ENCODE measurements at places on chromosomes 4 and X.

DNA sequence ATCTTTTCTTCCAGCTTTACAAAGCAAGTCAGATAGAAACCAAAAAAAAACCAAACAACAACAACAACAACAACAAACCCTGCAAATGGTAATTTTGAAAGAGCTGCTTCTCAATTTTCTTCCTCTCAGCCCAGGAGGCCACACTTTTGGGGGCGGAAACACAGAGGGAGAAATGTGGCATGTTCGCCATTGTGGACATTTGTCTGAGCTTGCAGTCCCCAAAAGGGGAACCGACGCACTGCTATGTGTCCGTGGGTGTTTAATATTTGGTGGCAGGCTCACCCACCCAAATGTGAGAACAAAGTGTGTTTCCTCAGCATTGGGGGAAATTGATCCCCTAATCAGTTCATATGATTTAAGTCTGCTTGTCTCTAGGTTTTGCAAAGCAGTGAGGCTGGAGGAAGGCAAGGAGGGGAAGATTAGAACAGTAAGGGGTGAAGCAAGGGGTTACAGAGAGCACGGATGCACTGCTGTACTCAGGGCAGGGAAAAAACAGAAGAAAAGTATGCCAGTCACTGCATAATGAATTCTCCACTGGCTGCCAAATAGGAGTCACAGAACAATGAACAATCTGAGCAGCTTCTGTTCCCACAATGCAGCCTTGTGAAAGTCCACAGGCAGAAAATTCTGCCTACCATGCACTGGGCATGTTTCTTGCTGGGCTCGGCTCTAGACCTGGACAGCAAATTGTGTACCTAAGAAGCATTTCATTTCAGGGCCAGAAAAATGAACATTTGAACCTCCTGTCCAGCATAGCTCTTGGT is 74.7 kb upstream of the GPM6B start:
- no peak for DNase-seq

- no peak for DNase-seq
Observed at GRCh38 chr4:79209822-79210635, 115.8 kb downstream of the NAA11 start.

GRCh38 chr4:70901607-70901983 is 574 bp upstream of the MOB1B start:
- DNase-seq: no peak

GRCh38 chr4:153618833-153619232 is 65.2 kb upstream of the TLR2 start:
- no peak for DNase-seq

DNA sequence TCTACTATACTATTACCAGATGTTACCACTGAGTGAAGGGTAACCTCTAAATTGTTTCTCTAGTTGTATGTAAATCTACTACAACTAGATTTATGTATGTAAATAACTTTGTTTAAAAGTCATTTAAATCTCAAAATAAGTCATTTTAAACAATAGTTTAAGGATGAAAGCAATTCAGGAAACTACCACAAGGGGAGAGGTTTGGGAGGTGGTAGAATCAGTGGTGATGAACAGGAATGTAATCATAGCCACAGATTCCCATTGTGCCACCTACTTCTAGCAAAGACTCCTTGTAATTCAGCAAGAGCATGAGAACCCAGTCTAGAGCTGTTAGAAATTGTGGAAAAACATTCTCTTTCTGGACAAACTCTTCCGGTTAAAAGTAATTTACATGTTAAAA is 234.6 kb downstream of the SLC7A11 start:
- no peak for DNase-seq

DNA sequence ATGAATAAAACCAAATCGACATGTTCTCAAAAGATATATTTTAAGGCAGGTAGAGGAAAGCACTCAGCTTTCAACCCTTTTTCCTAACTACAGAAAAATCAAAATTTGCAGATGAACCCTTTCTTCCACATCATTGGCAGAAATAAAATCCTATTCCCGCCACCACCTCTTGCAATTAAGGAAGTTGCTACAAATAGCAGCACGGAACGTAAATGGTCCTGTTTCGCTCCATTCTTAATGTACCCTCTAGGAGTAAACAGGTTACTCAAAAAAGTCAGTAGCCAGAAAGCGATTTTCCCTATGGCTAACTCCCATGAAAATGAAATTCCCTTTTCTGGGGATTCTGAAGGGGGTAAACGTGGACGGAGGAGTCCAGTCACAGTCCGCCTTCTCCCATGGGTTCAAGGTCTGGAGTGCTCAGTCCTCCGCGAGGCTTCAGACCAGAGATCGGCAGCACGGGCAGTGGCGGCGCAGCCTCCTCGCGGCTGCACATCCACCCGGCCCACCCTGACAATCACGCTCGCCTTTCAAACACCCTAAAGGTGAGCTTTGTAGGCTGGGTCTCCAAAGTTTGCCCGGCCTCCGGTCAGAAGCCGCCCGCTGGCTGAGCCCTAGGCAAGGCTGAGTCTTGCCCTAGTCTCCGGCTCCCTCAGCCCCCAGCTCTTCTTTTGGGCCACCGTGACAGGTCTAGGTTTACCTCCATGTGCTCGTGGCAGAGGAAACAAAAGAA is 1.8 kb downstream of the ATP11C start:
- no peak for DNase-seq

GRCh38 chr4:145960012-145960411 is 21.4 kb upstream of the ZNF827 start:
- DNase-seq: no peak

GRCh38 chrX:124383354-124383753 is 37.0 kb downstream of the SH2D1A start:
- no peak for DNase-seq

DNA sequence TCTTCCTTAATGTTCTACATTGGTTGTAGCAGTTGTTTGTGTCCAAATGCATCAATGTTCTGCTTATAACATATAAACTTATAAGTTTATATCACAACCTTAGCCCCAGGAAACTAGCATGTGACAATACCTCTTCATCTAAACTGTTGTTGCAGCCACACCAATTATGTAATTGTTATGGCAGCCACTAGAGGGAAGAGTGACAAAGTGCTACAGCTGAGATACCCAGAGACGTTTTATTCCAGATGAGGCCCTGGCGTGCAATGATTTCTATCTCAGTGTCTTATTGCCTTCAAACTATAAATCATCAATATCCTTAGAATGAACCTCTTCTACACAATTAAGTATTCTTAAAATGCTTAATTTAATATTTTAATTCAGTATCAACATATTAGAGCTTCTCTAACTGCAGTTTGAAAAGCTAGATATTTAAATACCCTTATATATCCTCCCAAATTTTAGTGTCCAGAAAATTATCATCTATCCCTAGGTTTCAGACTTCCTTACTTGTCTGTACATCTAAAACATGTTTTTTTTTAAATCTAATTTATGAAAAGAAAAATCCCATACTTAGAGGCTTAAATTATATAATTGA is 171.6 kb downstream of the PCDH10 start:
- DNase-seq: no peak

GRCh38 chr4:181443021-181443420 is 800.2 kb upstream of the TENM3 start:
- DNase-seq: no peak

- DNase-seq: no peak
Observed at GRCh38 chrX:47240619-47241018, 7.8 kb downstream of the USP11 start.

DNA sequence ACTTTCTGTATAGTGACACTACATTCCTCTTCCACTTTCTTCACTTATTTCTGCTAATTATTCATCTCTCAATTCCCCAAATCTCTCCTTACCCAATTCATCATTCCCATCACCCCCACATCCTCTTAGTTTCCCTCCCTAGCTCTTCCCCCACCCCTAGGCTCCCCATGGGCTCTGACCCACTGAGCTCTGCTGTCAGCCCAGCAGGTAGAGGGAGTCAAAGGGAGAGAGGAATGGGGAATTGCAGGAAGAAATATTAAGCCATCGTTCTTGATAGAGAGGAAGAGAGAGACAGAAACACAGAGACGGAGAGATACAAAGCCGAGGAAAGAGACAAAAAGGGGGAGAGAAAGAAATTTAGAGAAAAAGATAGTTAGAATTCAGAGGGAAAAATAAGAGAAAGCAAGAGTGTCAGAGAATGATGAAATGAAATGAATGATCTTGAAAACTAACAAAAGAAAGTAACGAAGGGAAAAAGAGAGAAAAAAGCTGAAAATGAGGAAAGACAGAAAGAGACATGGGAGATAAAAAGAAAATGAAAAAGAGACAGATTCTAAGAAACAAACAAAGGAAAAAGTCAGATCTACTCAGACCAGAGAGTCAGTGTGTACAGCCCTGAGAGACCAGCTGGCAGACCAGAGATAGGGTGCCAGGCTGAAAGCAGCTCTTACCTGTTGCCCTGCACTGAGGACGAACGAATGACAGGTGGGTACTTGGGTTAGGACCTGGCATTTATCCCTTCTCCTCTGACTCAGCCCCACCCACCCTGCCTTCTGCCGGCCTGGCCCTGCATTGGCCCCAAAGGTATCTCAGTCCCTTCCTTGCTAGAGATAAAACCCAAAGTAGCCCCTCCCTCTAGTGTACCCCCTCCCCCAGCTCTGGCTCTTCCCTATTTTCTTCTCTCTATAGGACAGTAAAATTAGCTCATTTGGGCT is at the start of gene ALAS2:
TSS of gene ALAS2 (minus strand) at position 707 of the 935 bp plus-strand sequence. CDS start 4,977 bp downstream, outside the sequence.
- no peak for DNase-seq

- DNase-seq: no peak
Observed at GRCh38 chrX:123728016-123728415, 4.8 kb downstream of the THOC2 start.

DNA sequence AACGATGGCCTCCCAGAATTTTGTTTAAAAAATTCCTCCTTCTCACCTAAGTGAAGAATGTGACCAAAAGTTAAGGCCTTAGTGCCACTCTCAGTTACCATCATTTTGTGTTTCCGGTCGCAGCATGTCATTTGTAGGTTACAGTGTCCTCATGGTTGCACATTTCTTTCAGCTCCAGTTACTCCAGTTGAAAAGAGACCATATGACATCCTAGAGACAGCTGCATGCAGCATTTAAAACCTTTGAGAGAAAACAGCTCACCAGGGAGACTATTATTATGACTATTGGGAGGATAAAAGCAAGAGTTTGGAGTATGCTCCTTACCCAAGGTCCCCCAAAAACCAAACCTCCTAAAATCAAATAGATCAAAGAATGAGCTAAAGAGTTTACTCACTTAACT is 45.8 kb downstream of the MGARP start:
- DNase-seq: no peak

DNA sequence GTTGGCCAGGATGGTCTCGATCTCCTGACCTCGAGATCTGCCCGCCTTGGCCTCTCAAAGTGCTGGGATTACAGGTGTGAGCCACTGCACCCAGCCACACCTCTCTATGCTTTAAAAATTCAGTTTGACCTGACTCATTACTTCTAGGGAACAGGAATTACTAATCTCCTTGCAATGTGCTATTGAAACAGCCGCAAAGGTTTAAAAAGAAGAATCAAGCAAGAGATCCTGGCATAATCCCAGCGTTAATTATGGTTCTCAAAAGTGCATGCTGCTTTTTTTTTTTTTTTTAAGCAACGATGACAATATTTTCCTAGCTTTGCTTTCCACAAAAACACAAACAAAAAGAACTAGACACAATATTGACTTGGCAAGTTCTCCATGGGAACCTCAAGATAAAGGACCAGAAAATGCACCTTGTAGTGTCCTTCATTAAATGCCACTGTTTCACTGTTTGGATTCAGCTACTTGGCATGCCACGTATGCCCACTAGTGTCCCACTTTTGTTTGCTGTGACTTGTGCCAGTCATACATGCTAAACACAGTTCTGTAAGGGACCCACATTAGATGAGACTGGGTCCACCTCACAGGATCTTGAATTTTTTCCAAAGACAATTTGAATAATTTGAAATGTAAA is 112.6 kb upstream of the PPARGC1A start:
- no peak for DNase-seq

- no peak for DNase-seq
Observed at GRCh38 chrX:24399550-24399949, 39.1 kb downstream of the SUPT20HL1 start.

GRCh38 chr4:163776957-163777356 is 282.5 kb downstream of the TMA16 start:
- no peak for DNase-seq
